ENCODE measurements at places on chromosomes 7 and 10.

GRCh38 chr7:158401295-158401694, 186.3 kb downstream of the PTPRN2 start:
- DNase-seq: no peak

DNA sequence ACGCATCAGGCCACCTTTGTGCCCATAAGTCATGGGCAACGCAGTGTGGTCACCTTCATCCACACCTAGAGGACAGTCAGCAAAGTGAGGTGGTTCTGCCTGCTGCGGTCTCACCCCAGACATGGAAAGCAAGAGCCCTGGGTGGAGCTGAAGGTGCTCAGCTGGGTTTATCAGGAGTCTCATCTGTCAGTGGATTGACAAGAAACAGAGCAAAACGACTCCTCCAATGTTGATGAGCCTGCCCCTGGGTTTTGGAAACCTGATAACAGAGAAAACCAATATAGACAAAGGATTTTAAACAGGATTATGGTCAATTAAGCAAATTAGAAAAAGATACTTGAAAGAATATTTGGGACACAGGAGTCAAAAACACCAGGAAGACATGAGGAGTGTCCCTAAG, 229.3 kb upstream of the PRSS58 start:
- DNase-seq: no peak

- no peak for DNase-seq
These were observed 537.3 kb upstream of the MGMT start for GRCh38 chr10:128929767-128930166.

DNA sequence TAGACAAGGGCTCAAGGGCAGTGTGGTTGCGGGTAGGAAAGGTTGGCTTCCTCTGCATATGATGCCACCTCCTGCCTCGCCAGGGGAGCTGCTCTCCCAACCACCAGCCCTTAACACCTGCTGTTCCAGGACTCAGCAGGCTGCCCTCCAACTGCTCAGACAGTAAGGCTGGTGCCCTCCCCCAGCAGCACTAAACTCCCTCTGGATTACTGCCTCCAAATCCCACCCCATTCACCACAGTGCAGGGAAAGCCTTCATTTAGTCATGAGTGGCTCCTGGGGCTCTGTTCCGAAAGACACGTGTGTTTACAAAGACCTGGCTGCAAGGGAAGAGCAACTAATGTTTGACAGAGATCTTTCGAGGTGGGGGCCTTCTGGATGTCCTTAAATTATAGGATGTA, 437.2 kb upstream of the MKI67 start:
- no peak for DNase-seq

GRCh38 chr10:46232084-46232483, 54.7 kb upstream of the ANTXRL start:
- no peak for DNase-seq

DNA sequence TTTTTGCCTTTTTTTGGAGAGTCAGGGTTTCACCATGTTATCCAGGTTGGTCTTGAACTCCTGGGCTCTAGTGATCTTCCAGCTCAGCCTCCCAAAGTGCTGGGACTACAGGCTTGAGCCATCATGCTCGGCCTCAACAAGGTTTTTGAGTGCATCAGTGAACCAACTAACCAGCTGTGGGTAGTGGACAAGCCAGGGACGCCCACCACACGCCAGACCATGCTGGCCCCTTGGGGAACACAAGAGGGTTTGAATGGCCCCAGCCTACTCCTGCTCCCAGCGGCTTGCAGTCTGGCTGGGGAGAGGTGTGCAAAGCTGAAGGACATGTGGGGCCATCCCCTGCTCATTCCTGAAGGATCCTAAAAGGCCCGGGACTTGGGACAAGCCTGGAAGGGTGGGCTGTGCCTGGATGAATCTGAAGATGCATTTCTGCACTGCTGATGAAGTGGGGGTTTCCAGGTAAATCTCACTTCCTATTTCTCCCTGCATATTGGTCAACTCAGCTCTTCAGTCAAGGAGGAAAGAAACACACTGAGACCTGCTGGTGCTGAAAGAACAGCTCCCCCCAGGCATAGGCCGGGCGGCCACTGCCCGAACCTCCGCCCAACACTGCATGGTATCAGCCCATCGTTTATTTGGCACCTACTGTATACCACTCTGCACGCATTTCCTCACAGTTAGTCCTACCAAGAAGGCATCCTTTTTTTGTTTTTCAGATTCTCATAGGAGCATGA, 6.9 kb downstream of the MMD2 start:
- no peak for DNase-seq

- no peak for DNase-seq
These were observed 3.7 kb upstream of the ZNF800 start for GRCh38 chr7:127396184-127396583.

- no peak for DNase-seq
These were observed 40.6 kb downstream of the AKR1B15 start for GRCh38 chr7:134589491-134589941.

DNA sequence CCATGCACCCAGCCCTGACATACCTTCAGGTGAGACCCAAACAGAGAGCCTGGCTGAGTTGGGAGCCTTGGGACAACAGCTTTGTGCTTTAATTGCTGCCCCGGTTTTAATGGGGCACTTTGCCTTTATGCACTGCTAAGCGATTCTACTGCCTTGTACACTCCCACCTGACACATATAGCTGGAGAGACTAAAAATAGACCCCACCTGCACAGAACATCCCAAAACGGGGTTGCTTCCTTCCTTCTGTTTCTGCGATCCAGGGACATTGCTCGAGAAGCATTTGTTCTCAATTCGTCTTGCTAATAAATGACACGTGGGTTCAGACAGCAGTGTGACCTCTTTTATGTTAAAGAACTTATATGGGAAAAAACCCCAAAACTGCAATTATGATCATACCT, 258.8 kb upstream of the MYO3A start:
- no peak for DNase-seq

DNA sequence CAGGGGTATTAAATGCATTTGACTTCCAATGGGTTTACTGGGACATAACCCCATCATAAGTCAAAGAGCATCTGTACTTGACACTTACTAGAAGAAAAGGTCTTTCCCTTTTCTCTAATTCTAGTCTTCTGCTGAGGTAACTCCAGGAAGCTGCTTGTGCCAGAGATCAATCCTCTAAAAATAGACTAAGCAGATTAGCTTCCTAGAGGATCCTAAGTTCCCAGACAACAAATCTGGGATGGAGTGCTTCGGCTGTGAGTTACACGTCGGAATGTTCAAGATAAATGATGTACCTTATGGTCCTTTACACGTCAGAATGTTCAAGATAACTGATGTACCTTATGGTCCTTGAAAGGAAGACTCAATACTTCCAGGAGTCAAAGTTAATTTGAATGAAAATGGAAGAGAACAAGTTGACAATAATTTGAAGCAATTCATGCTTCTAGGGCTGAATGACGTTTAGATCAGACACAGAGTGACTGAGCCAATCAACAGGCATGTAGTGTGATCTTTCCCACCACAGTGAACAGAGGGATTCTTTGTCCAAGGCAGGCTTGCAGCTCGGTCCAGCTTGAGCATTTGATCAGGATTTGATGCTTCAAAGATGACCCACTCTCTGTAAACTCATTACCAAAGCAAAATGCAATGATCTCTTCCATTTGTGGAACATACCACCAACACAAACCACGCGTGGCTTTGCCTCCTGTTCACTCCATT, 63.8 kb downstream of the SLC37A3 start:
- DNase-seq: no peak

GRCh38 chr10:3719024-3719843, 65.8 kb downstream of the KLF6 start:
- DNase-seq: no peak

- DNase-seq: no peak
These were observed 134.6 kb downstream of the CHRM2 start for GRCh38 chr7:137003086-137003485.

DNA sequence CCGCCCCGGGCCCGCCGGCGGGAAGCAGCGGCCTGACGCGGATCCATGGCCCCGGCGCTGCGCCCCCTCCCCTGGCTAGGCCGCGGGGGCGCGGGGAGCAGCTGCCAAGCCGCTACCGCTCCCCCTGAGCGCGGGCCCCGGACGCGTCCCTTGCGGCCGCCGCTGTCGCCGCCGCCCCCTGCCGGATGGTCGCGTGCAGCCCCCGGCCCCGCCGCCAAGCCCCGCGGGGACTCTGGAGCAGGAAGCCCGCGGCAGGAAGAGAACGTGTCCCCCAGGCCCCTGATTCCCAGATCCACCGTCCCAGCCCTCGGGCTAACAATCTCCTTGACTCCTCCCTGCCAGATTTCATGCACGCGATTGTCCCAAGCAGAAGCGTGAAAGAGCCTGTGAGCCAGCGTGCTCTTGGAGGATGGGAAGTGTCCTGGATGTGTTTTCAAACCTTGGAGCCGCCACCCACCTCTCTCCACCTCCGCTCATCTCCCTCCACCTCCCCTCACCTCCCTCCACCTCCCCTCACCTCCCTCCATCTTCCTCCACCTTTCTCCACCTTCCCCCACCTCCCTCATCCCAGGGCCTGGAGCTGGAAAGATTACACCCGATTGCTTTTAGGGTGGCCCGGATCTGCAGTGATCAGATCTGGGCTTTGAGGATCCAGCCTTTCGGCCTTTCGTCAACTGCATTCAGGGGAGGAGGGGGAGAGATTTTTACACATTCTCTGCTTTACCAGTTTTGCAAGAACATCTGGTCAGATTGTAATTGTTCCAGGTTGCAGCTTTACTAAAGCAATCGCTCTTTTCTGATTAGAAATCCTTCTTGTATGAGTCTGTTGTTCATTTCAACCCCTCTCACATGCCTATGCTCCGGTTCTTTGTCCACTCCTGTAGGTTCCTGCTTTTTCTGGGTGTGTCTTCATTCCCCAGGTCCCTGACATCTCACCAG, 570 bp upstream of the PRTFDC1 start:
- DNase-seq: peak; percentile 25

DNA sequence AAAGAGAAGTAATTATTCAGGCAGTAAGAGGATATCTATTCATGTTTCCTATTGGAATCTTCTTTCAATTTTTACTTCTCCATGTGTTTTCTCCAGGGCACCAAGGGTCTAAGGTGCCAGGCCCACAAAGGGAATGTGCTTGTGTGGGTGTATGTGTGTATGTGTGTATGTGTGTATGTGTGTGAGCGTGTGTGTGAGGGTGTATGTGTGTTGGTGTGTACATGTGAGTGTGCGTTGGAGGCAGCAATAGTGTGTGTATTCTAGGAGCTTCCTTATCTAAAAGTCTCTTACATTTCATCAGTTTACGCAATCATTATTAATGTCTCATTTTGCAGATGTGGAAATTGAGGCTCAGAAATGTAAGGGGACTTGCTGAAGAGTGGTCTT, 28.3 kb downstream of the RAMP3 start:
- no peak for DNase-seq

DNA sequence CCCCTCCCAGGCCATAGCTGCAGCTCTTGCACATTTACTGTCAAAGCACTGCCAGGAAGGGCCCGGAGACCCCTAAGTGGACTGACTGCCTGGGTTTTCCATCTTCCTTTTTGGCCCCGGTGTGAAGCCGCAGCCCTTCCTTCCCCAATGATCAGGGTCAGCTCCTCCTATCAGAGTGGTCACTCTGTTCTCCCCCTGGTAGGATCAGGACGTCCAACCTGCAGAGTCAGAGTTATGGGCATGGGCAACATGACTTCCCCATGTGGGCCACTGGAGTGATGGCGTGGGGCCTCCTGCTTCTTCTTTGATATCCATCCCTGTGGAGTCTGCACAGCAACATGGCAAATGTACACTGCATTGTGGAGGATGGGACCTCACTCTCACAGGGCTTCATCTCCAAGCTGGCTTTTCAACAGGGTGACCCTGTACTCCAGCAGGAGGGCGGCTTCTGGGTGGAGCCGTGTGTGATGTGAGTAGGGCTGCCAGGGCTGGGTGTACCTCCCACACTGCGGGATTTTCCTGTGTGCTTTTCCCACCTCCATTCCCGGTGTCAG, 6.4 kb upstream of the RAMP3 start:
- no peak for DNase-seq

DNA sequence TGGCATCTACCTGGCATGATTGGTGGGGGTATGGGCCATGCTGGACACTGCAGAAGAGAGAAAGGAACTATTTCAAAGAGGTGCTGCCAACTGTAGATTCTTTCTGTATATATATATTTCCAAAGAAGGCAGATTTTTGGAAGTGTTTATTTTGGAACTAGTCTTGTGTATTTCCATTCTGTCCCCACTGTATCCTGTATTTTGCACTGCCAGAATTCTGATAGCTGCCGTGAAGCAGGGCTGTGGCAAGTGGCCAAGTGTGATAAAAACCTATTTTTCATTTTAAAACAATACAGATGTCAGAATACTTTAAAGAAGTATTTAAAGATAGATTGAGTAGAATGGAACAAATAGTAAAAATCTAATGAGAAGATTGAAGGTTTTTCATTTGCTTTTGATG, 17.1 kb downstream of the MCU start:
- no peak for DNase-seq

- DNase-seq: no peak
These were observed 89.9 kb upstream of the BTBD16 start for GRCh38 chr10:122181041-122181732.

- no peak for DNase-seq
These were observed 128.6 kb downstream of the MLLT10 start for GRCh38 chr10:21662635-21663034.

DNA sequence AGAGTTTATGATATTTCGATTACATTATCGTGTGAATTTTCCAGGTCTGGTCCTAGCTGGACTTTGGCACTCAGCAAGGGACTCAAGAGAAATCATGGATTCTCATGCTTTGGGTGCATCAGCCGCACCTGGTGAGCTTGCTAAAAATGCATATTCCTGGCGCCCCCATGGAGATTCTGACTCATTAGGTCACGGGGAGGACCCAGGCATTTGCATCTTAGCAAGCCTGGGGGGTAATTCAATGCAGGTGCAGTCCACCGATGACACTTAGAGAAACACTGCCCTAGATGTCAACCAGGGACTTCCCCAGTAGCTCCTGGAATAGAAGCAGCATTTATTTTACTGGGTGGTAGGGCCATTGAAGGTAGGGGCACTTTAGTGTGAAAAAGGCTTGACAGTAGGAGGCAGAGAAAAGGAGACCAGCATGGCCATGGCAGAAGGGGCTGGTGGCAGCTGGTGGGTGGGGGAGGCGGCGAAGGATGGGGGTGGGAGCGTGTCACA, 29.9 kb upstream of the PDCD4 start:
- DNase-seq: no peak

DNA sequence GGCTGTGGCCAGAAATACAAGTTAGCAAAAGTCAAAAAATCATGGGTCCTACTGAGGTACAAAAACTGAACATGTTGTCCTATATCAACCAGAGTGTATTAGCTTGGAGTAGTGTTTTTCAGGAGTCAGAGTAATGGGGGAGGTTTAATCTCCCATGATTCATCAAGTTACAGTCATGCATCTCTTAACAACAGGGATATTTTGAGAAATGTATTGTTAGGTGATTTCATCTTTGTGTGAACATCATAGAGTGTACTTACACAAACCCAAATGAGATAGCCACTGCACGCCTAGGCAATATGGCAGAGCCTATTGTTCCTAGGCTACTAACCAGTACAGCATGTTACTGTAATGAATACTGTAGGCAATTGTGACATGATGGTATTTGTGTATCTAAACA, 14.9 kb upstream of the TES start:
- DNase-seq: no peak

All from NCI-H2227 treated with DMSO at 0.1 percent for 48 hours (cell line).